ENCODE measurements at places on chromosomes 12 and 14. TPM values are rescaled to one million over a fixed set of nuclear protein-coding genes. Genes with fewer than 3 reads are reported as not detected.
A peak's percentile ranks its signal among the peaks of the same experiment; 100 is the strongest.

DNA sequence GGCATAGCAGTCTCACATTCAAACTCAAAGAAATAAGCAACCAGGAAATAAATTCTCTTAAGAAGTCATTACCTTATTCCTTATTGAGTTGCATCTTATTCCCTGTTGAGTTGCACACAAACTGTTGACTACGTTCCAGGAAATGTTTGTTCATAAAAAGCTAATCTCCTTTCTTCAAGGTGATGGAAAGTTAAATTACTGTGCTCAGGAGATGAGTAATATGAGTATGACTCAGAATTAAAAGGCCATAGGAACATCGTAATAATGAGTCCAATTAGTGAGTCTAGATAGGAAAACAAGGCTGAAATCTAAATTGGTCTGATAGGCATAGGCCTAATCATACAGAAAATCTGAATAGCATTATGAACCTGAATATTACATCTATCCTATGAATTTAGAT is 203.1 kb downstream of the SLC2A13 start:
- no peak for DNase-seq

- peak; percentile 46 for DNase-seq
Measured at GRCh38 chr12:94769047-94769420, 118.7 kb upstream of the TMCC3 start.

DNA sequence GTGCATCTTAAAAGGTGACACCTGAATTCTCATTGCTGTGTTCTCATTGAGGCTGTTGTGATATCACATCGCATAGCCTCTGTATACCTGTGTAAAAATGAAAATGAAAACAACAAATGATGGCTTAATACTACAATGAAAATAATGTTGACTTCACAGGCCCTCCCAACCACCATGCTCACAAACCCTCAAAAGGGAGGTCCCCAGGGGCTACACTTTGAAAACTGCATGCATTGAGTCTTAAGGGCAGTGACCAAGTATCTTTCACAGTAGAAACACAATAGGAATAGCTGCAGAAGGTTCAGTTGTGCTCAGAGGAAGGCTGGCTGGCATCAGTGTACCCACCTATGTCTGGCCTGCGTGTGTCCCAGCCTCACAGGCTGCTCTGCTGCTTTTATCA is 27.6 kb upstream of the KCNK13 start:
- no peak for DNase-seq

DNA sequence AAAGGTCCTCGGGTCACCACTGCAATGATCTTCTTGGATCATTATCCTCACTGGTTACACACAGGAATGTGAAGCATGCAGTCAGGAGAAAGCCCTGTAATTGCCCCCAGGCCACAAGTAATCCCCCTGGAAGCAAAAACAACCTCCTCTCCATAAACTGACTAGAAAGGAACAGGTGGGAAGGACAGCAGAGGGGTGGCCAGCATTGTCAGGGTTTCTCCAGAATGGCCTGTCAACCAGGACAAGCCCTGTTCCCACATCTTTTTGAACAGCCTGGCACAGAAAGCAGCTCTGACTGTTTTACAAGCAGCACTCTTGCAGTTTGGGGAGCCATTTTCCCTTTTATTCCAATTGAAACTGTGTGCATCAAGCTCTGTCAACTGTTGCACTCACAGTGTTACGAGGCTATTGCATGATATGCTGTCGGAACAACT is 36.1 kb downstream of the TMCC3 start:
- DNase-seq: no peak

The ESRRB gene
- total RNA-seq: 0.32 TPM

The ITPR2 gene
- 33.3 TPM for total RNA-seq
